ENCODE measurements at places on chromosomes 7 and 10. TPM values are rescaled to one million over a fixed set of nuclear protein-coding genes. Genes with fewer than 3 reads are reported as not detected.

DNA sequence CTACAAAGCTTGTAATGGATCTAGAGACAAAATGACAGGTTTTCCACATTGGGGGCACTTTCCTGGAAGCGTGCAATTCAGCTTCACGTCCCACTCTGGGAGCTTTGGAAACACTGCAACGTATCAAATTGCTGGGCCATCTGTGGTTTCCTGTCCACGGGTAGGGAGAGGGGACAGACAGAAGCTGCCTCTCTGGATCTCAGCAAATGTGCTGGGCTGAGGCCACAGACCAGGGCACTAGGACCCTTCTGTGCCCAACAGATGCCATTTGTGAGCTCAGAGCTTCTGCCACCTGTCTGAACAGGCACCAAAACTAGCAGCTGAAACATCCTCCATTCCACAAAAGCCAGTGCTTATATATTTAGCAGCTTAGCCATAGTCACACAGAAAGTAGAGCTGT is 40.9 kb upstream of the FRMD4A start:
- no peak for DNase-seq
- H3K36me3 ChIP-seq = no peaks in the 10 kb centered on the region
- H3K27ac ChIP-seq = no peak overlapping the region
- no peaks in the 10 kb centered on the region for H3K4me1 ChIP-seq

GRCh38 chr7:146966274-146966673 is 849.7 kb downstream of the CNTNAP2 start:
- H3K4me3 ChIP-seq = no peak overlapping the region
- H3K27ac ChIP-seq = no peak overlapping the region
- H3K36me3 ChIP-seq = no peaks in the 10 kb centered on the region
- peaks cover 5% of the 10 kb centered on the region for H3K4me1 ChIP-seq
- H3K27me3 ChIP-seq = no peaks in the 10 kb centered on the region

DNA sequence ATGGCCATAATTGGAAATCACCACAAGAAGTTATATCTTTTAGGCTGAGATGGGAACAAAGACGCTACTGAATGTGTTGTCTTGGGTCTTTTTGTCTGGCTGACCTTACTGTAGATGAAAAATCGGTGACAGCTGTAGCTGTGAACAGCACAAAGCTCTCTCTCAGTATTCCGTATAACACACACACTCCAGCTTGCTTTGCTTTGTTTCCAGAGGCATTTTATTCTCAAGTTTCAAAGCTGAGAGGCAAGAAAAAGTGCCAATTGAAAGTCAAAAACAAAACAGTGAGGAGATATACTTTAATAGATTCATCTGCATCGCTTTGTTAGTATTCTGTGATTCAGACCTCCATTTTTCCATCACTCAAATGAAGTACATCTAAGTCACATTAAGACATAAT is 39.6 kb upstream of the CABCOCO1 start:
- no peak overlapping the region for H3K4me3 ChIP-seq
- no peak overlapping the region for H3K27ac ChIP-seq
- H3K4me1 ChIP-seq = no peaks in the 10 kb centered on the region
- H3K27me3 ChIP-seq = peaks cover 7% of the 10 kb centered on the region
- H3K36me3 ChIP-seq = no peaks in the 10 kb centered on the region

- H3K4me3 ChIP-seq = no peak overlapping the region
- H3K4me1 ChIP-seq = peaks cover 14% of the 10 kb centered on the region
- peak overlapping the region; percentile 68 for H3K27ac ChIP-seq
- DNase-seq = no peak
- H3K36me3 ChIP-seq = no peaks in the 10 kb centered on the region
Observed at GRCh38 chr10:69439350-69439739, 11.9 kb upstream of the TSPAN15 start.

DNA sequence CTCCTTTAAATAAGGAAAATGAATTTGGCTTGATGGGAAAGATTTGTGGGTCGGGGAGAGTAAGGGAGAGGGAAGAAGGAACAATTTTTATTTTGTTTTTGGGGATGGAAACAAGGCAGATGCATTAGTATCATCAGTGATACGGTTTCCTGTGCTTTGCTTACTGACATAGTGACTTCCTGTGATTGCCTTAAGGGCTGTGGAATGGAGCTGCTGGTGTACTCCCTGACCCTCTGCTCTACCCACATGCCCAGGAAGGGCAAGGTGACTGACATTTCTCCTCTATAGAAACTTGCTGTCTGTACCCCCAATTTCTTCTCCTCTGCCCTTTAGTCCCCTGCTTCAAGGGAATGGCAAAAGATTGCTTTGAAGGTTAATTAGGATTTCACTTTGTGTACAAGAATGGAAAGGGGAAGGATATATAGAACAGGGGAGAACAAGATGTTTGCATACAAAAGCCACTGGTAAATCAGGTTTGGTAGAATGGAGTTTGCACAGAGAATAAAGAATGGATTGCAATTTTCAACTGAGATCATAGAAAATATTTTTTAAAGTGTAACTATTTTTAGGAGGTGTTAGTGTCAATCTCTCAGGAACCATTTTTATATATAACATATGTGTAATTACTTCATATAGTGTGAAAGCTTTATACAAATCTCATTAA is 129.0 kb upstream of the AGR3 start:
- DNase-seq = no peak
- no peak overlapping the region for H3K4me3 ChIP-seq
- no peaks in the 10 kb centered on the region for H3K27me3 ChIP-seq

GRCh38 chr7:100219271-100219737 is 445 bp upstream of the PVRIG start:
- H3K36me3 ChIP-seq = peaks cover 6% of the 10 kb centered on the region
- H3K4me3 ChIP-seq = no peak overlapping the region
- no peaks in the 10 kb centered on the region for H3K4me1 ChIP-seq
- H3K27me3 ChIP-seq = no peaks in the 10 kb centered on the region
- no peak overlapping the region for H3K27ac ChIP-seq
- no peak for DNase-seq

DNA sequence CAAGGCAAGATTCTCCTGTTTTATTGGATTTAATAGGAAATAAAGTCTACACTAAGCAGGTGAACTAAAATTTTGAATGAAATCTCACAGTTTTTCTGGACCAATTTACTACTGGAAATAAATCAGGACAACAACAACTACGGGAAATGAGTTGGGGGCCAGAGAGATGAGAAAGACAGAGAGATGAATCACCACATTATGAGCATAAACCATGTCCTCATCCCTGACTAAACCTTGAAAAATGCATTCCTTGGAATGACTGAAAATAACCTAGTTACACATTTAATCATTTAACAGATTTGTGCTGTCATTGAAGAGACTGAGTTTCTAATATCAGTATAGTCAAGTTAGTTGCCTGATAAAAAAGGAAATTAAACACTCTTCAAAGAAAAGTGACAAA is 608.4 kb upstream of the KCND2 start:
- peaks cover 2% of the 10 kb centered on the region for H3K4me1 ChIP-seq
- no peak for DNase-seq
- H3K4me3 ChIP-seq = no peak overlapping the region
- no peak overlapping the region for H3K27ac ChIP-seq
- no peaks in the 10 kb centered on the region for H3K36me3 ChIP-seq

DNA sequence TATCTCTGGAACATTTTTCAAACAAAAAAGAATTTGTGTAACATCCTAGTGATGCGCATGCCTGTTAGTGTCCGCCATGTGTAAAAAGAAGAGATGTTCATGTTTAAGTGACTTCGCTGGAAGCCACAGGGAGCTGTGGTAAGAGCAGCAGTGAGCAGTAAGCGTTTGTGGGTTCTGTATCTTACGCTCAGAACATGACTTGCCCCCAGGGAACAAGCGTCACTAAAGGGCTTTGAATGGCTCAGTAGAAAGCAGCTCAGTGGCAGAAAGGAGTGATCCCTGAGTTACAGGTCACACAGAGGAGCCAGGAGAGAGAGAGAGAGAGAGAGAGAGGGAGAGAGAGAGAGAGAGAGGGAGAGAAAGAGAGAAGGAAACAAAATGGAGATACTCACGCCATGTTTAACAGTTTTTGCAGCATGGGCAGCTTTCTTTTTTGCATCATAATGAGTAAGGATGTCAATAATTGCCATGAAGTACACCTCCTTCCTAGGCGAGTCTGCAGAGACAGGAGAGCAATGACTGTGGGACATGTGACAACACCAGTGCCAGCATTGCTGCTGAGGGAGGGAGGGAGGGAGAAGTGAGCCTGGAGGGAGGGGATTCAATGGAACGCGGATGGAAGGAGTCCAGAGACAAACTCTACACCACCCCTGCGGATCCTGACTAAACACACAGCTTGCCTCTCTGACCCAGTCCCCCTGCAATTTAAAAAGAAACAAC is 174.6 kb downstream of the PIP4K2A start:
- no peak for DNase-seq
- H3K27me3 ChIP-seq = no peaks in the 10 kb centered on the region
- H3K27ac ChIP-seq = no peak overlapping the region
- H3K4me1 ChIP-seq = peaks cover 17% of the 10 kb centered on the region
- no peak overlapping the region for H3K4me3 ChIP-seq

DNA sequence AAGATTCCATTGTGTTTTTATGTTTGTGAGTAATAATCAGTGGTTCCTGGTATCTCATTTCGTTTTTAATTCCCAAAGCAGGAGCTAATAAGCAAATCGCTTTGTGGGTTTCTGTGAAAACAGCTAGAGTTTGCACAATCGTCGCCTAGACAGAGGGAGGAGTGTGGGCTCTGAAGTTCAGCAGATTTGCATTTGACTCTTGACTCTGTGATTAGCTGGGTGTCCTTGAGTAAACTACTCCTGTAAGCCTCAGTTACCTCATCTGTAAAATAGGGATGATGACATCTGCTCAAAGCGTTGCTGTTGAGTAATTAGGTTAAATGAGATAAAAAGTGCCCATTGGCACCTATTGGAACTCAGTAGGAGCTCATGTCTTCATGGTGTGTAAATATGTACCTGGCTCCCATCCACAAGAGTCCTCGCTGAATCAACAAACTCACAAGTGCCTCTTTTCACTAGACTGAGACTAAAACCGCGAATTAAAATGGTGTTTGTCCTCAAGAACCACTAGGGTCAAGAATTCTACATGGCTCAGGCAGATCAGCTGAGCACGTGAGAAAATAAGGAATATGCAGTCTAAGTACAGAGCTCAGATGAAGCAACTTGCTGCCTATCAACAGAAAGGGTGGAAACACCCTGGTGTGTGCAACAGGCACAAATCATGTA is 385.8 kb upstream of the C7orf33 start:
- H3K36me3 ChIP-seq = no peaks in the 10 kb centered on the region
- no peaks in the 10 kb centered on the region for H3K27me3 ChIP-seq
- H3K4me1 ChIP-seq = no peaks in the 10 kb centered on the region
- DNase-seq = no peak
- no peak overlapping the region for H3K4me3 ChIP-seq
- no peak overlapping the region for H3K27ac ChIP-seq

DNA sequence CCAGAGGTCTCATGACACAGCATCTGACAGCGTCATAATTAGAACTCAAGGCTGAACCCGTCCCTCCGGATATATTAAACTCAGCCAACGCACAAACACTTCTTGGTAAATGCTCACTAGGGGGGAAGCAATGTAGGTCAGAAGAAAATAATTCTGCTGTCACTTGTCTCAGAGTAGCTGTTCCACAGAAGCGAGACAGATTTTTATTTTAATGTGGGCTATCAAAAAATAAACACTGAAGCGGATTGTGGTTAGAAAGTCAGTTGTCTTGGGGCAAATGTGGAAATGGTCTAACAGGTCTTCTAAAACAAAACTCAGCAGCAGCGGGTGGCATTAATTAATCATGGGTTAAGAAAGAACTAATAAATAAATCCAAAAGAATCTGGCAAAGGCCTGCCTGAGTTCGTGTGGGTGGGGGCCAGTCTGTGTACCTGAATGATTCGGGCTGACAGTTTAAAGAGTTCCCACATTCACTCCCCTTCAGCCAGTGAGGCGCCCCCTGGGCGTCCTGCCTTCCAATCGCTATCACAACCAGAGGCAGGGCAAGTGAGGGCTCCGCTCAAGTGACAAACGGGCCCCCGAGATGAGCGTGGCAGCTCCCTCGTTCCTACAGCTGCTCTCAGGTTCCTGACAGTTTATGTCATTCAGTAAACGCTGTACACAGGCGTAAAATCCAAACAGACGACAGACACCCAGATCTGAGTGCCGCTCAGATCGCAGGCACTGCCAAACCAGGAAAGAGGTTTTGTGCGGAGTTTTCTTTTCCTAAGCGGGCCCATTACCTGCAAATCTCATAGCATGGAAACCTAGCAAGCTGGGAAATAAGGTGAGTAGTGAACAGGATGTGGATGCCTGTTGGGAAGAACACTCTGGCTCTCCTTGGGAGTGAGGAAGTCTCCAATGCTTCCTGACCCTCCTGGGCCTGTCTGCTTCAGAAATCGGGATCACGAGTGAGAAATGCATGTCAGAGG is 52.9 kb downstream of the NRAP start:
- H3K36me3 ChIP-seq = peaks cover 94% of the 10 kb centered on the region
- H3K27ac ChIP-seq = peak overlapping the region; percentile 57
- no peak overlapping the region for H3K4me3 ChIP-seq

DNA sequence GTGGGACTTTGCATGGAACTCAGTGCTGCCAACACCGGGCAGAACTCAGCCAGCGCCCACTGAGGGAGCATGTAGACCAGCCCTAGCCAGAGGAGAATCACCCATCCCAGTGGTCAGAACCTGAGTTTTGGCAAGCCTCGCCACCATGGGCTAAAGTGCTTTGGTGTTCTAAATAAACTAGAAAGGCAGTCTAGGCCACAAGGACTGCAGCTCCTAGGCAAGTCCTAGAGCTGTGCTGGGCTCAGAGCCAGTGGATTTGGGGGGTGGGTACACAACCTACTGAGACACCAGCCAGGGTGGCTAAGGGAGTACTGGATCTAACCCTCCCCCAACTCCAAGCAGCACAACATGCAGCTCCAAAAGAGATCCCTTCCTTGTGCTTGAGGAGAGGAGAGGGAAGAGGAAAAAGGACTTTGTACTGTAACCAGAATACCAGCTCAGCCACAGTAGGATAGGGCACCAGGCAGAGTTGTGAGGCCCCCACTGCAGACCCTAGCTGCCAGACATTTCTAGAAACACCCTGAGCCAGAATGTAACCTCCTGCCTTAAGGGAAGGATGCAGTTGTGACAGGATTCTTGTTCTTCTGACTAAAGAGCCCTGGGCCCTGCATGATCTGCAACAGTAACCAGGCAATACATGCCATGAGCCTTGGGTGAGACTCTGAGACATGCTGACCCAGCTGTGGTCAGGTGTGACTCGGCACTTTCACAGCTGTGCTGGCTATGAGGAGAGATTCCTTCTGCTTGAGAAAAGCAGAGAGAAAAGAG is 24.4 kb downstream of the GSDME start:
- H3K4me1 ChIP-seq = no peaks in the 10 kb centered on the region
- H3K27ac ChIP-seq = no peak overlapping the region
- H3K4me3 ChIP-seq = no peak overlapping the region
- no peaks in the 10 kb centered on the region for H3K27me3 ChIP-seq
- no peak for DNase-seq
- no peaks in the 10 kb centered on the region for H3K36me3 ChIP-seq

- H3K4me1 ChIP-seq = no peaks in the 10 kb centered on the region
- no peaks in the 10 kb centered on the region for H3K36me3 ChIP-seq
- no peaks in the 10 kb centered on the region for H3K27me3 ChIP-seq
- H3K27ac ChIP-seq = no peak overlapping the region
Observed at GRCh38 chr7:40885503-40885902, 750.7 kb downstream of the SUGCT start.

The SFTPD gene
- 1.8 TPM for total RNA-seq

The ZNF33A gene
- total RNA-seq = 21.1 TPM

The AKR1C4 gene
- total RNA-seq = not detected

The HNRNPA2B1 gene
- 380 TPM for total RNA-seq

The SEC23IP gene
- 36.8 TPM for total RNA-seq

The POU6F2 gene
- 1.2 TPM for total RNA-seq

The LRRC61 gene
- 4.6 TPM for total RNA-seq
